Right kidney (tissue), 9 donors: ENCODE measurements at places on chromosomes 5 and 9.

- no peak for DNase-seq
These were observed 230 bp downstream of the SLC44A1 start for GRCh38 chr9:105244734-105245028.

GRCh38 chr5:159581502-159582249 is 251.4 kb upstream of the IL12B start:
- DNase-seq, result no peak

GRCh38 chr9:34171753-34172535 is 6.9 kb upstream of the UBAP1 start:
- no peak for DNase-seq

GRCh38 chr9:69971643-69972449 is 71.8 kb upstream of the MAMDC2 start:
- peak; percentile 52 for DNase-seq

DNA sequence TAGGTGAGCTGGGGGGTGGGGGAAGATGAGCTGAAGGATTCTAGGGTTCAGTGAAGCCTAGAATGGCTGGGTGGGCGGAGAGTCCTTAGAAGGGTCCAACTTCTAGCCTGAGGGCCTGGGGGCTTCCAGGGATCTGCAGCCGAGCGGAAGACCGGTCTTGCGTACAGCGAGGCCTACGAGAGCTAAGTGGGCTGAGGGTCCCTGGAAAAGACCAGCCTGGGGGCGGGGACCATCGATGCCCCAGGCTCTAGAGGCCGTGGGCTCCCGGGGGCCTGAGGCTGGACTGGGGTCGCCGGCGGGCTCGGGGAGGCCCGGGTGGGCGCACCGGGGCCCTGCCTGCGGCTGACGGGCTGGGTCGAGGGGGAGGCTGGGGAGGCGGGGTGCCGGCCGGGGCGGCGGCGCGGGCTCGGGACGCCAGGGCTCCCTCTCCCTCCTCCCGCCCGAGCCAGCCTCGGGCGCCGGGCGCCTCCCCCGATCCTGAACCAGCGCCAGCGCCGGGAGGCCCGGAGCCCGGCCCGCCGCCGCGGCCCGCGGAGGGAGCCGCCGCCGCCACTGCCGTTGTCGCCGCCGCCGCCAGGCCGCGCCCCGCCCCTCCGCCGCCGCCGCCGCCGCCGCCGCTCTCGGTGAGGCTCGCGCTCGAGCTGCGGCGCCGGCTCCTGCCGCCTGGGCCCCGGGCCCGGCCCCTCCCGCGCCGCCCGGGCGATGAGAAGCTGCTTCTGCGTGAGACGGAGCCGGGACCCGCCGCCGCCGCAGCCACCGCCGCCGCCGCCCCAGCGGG is at the start of gene MVB12B:
Gene MVB12B, plus strand, starts transcription at position 602 of the 778 bp plus-strand sequence. Its CDS starts 101 bp downstream, at position 703.
- peak; percentile 82 for DNase-seq

DNA sequence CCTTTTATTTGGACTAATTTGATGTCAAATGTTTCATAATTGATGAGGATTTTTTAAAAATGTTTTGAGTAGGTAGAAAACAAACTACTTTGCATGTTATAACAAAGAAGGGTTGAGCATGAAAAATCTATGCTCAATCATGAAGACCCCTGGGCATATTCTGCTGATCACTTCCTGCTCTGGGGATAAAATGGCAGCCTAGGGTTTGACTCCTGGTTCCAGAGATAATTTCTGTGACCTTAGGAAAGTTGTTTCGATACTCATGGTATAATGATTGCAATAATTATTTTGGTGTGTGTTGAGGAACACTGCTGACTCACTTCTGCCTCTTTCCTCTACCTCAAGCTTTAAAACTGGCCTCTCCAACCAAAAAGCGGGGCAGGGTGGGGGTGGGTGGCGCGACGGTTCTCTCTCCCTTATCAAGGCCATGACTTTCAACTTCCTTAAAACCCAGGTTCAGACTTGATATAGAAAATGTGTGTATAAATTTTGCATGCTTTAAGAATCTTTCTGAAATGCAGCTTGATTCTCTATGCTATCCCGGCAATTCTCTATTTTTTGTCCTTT is 6.0 kb upstream of the PIP5K1B start:
- DNase-seq, result no peak

DNA sequence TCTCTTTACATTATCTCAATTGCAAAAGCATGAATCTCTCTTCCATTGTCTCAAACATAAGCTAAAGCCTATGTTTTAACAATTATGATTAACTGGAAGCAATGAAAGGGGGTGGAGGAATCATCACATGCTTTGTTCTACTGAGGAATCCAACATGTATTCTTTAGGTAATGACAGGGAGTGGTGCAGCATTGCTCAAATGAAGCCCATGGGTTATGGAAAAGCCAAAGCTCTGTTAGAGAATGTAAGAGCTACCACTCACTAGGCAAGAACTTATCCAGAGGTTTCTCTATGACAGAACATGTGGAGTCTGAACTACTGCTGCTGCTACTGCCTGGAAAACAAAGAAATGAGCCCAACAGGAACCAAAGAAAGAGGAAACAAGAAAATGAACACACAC is 28.7 kb downstream of the KIF3A start:
- no peak for DNase-seq

DNA sequence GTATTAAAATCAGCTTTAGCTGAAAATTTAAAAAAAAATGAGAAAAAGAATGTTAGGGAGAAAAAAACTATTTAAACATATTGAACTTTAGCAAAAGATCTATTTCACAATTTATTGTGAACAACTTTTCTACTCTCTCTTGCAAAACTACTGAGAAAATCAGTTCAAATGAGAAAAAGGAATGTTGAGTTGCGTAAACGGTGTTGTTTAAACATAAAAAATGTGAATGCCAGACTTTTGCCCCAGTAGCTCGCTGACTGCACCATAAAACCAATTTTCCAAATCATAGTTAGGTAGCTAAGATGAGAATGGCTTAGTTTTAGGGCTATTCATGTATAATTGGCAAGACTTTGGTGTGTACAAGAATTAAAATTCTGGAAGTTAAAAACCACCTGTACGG is 13.4 kb upstream of the RAD23B start:
- DNase-seq, result no peak

GRCh38 chr9:113501129-113501686 is 37.7 kb downstream of the RGS3 start:
- no peak for DNase-seq
